Skin of body (tissue), 3 donors: ENCODE measurements at places on chromosomes 13 and 19.

DNA sequence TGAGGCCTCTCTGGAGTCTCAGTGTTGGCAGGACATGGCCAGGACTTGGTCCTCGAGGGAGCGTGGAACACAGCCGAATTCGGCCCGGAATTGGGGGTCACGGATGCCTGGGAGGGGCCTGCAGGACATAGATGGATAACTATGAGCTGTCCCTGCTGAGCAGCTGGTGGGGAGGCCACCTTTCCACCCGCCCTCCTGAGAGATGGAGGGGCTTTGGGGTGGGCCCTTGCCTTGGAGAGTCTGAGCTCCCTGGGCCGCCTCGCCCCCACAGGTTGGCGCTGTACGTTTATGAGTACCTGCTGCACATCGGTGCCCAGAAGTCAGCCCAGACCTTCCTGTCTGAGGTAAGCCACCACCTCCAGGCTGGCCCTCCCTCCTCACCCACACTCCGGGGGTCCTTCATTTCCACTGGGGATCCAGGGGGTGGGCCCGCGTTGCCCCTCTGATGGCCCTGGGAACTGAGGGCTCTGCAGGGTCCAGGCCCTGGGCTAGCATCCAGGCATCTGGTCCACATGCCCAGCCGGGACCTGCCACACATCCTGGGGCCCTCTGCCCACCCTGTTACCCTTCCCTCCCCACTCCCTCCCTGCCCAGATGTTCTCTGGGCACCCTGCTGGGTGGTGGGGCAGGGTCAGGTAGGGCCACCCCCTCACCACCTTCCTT lies 8.0 kb downstream of the SSBP4 start:
- DNase-seq = no peak

DNA sequence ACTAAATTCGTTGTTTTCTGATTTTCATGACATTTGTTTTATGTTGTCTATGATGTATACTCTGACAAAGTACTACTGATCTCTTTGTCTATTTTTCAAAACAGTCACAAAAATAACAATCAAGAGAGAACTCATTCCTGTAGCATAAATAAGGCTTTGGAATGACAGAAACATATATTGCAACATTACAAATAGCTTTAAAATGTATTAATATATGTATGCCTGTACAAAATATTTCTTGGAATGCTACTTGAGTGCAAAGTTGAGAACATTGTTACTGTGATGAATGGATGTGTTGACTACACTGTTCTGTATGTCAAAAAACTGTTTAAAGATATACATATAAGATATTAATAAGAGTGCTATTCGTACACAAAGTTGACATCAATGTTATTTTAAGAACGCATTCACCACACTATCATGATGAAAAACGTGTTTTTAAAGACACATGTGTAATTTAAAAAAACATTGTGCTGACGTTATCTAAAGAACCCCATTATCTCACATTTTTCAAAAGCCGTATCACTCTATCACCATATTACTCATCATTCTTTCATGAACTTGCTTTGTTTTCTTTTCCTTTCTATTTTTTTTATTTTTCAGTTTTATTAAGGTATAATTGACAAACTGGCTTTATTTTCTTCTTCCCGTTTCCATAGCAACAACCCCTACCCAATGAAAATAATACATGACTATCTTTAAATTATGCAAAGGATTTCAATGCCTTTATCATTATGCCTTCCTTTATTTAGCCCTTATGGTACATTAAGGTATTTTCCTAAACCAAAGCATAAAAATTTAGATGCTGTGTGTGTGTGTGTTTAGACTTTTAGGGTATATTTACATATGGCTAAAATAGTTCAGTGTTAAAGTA lies 918.8 kb downstream of the SLITRK1 start:
- DNase-seq = no peak

DNA sequence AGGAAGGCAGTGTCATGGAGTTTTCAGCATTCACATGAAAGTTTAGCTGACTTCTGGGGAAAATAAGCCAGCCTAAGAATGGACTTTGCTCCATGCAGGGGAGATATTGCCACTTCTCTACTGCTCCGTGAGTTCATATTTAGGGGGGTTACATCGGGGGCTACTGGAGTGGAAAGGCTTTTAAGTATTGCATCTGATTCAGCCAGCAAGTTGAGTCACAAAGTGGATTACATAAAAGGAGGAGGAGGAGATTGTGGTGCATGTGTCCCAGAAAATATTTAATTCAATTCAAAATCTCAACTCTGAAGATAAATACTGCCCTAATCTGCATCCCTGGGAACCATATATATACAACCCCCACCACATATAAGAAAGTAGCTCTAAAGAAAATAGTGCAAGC lies 617.2 kb downstream of the DCT start:
- DNase-seq = no peak

DNA sequence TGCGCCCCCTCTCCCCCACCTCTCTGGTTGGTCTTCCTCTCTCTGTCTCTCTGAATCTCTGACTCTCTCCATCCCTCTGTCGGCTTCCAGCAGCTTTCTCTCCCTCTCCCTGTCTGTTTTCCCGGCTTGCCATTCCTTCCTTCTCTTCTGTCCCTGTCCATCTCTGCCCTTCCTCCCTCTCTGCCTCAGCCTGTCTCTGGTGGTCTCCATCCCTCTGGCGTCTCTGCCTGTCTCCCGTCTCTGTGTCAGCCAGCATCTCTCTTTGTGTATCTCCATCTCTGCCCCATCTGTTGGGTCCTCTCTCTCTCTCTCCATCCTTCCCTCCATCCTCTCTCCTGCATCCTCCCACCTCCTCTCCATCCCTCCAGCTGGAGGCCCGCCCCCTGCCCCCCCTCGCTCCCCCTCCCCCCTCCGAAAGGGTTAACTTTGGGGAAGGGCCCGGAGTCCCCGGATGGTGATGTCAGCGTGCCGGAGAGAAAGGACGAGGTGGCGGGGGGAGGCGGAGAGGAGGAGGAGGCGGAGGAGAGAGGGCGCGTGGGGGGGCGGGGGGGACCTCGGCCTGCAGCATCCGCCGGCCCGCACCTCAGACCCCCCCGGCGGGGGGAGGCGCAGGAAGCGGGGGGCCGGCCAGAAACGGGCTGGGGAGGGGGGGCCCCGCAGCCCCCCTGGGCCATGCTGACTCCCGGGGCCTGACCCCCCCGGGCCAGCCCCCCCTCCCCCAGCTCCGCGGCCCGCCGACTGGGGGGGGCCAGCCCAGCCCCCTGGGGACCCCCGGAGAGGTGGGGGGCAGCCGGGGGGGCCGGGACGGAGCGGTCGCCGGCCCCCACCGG lies at the start of gene BRSK1:
TSS of gene BRSK1 (plus strand) at position 450 of the 830 bp plus-strand sequence. CDS start 446 bp downstream, outside the sequence.
- peak; percentile 70 for DNase-seq

- no peak for DNase-seq
These were observed 10.8 kb downstream of the CREB3L3 start for GRCh38 chr19:4164262-4164661.

DNA sequence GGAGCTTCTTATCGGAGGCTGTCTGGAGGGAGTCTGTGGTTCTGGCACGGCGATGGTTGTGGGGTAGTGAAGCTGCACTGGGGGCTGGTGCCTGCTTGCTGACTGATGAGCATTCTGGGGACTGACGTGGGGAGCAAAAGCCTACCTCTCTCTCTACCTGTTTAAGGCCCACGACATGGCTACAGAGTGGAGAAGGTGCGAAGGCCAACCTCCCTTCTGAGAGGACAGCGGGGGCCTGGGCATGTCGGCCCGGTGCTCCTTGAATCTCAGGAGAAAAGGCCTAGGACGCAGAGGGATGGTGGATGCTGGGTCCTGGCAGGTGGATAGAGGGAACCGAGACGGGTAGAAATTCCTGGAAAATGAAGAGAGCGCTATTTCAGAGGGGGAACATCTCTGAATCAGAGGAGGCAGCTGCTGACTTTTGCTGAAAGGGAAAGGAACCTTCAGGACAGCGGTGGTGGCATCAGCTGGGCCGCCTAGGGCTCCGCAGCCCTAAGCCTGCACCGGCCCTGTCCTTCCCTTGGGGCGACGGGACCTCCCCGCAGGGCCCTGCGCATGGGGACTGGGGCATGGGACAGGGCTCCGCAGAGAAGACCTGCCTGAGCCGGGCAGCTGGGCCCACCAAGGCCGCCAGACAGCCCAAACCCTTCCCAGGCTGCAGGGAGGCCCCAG lies 35.0 kb upstream of the MEDAG start:
- DNase-seq = no peak

DNA sequence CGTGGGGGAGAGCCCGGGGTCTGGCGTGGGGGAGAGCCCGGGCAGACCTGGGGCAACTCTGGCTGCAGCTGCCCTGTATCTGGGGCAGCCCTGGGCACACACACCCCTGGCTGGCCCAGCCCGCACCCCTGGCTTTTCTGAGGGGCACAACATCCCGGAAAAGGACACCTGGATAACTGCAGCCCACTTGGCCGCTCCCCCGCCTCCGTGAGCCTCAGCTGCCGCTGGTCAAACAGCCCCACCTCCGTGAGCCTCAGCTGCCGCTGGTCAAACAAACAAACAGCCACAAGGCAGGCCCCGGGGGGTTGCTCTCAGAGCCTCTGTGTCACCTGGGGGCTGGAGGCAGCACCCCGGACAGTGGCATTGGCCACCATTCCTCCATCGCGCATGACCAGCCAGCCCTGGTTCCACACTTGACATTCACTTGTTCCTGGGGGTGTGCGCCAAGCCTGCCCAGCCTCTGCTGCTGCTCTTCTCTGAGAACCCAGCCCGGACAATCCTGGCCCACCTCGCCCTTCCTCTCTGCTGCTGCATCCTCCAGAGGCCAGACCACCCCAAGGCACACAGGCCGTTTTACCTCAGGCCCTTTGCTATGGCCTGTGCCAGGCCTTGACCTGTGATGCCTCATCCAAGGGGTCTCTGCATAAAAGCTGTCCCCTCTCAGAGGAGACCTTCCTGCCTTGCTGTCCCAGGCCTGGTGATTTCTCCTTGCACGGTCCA lies 19.9 kb downstream of the CEBPG start:
- DNase-seq = no peak

GRCh38 chr13:50687545-50687944 lies 155.9 kb downstream of the DLEU7 start:
- no peak for DNase-seq

DNA sequence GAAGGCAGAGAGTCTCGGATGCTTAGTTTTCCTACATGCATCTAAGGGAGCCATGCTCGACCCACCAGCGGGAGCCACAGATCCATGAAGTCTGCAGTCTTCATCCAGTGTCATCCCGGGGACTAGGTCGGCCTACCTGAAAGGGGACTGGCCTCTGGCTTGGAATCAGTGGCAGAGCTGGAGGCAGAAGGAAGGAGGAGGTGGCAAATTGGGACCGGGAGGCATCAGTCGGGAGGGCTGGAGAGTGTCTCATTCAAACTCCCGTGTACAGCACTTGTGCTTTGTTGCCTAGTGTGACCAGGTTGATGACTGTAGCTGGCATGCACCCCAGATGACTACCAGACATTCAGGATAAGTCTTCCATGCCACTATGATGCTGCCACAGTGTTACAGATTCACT lies 26.5 kb upstream of the ZNF536 start:
- DNase-seq = no peak

DNA sequence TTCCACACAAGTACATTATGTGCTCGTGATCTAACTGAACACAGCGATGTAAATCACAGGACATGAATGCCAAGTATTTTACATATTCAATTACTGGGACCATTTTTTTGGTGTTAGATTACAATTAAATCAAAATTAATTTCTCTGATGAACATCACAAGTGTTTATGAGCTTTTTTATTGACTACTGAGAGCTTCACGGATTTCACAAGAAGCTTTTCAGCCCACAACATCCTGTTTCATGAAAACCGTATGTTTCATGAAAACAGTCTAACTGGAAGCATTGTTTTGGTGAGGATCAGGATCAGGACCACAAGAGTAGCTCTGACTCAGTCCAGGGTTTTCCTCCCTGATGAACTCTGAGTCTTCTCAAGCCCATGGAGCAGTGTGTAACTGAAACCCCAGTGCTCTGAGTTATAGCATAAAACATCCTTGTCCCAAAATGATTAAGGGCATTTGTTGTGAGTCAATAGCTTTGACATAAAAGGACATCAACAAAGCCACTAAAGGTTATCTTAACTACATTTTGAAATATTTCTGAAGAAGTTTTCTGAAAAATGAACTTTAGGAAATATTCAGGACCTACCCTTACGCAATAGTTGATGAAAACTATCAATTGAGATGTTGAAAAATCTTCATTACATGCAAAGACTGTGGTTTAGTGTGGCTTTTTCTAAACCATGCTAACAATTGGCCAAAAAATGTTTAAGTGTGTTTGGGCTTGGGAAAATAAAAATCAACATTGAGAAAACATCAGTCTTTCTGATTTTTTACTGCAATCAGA lies 49.3 kb downstream of the UFM1 start:
- DNase-seq = no peak

- DNase-seq = no peak
These were observed 8.2 kb downstream of the PKN1 start for GRCh38 chr19:14441041-14441938.

DNA sequence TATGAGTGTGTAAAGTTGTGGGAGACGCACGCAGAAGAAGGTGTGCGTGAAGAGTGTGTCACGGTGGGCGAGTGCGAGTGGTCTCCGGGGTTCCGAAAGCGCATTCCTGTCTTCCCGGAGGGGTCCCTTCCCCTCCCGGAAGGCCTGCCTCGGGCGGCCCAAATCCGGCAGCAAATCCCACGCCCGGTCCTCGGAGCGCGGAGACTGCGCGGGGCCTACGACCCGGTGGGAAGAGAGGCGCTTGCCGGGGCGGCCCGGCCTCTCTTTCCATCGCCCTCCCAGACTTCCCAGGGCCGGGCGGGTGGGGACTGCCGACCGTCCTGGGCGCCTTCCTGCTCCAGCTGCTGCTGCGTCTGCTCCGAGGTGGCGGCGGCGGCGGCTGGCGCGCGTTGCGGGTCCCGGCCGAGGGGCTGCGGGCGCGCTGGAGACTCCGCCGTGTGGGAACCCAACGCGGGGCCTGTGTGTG lies 2.1 kb downstream of the ZIC5 start:
- DNase-seq = no peak

- DNase-seq = no peak
These were observed 693 bp upstream of the TMED1 start for GRCh38 chr19:10836479-10837330.

DNA sequence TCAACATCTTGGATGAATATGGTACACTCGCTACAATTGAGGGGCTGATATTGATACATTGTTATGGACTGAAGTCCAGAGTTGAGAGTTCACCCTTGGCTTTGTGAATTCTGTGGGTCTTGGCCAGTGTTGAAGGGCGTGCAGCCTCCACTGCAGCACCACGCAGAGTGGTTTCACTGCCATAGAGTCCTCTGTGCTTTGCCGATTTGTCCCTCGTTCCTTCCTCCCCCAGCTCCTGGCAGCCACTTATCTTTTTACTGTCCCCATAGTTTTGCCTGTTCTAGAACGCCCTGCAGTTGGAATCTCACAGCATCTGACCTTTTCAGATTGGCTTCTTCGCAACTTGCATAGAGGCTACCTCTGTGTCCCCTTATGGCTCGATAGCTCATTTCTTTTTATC lies 57.3 kb upstream of the IRS2 start:
- DNase-seq = no peak

GRCh38 chr13:30577401-30577852 lies 40.3 kb upstream of the USPL1 start:
- no peak for DNase-seq

GRCh38 chr13:66312312-66313087 lies 917.6 kb downstream of the PCDH9 start:
- DNase-seq = peak; percentile 45

- no peak for DNase-seq
These were observed 97.9 kb upstream of the SLC7A1 start for GRCh38 chr13:29693275-29693945.

GRCh38 chr13:35917252-35917941 lies 213.8 kb downstream of the DCLK1 start:
- no peak for DNase-seq
